ENCODE measurements at places on chromosomes 16 and 17. TPM values are rescaled to one million over a fixed set of nuclear protein-coding genes. Genes with fewer than 3 reads are reported as not detected.
A peak's percentile ranks its signal among the peaks of the same experiment; 100 is the strongest.

Gene TIGD7
- total RNA-seq, result 8.7 TPM

Gene CFAP97D1
- total RNA-seq, result 0.28 TPM

Gene CCDC200
- not detected for total RNA-seq

Gene CNEP1R1
- total RNA-seq, result 17.7 TPM

- no peak for DNase-seq
Measured at GRCh38 chr17:11049539-11049938, 191.5 kb upstream of the SHISA6 start.

DNA sequence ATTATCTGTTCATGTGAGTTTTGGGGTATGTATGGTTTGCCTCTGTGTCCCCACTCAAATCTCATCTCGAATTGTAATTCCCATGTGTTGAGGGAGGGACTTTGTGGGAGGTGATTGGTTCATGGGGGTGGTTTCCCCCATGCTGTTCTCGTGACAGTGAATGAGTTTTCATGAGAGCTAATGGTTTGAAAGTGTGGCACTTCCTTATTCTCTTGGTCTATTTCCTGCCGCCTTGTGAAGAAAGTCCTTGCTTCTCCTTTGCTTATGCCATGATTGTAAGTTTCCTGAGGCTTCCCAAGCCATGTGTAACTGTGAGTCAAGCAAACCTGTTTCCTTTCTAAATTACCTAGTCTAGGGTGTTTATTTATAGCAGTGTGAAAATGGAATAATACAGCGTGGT is 128.1 kb upstream of the HS3ST4 start:
- DNase-seq, result no peak

Gene TBC1D28
- total RNA-seq, result not detected

Gene SLC47A1
- total RNA-seq, result 1.6 TPM

DNA sequence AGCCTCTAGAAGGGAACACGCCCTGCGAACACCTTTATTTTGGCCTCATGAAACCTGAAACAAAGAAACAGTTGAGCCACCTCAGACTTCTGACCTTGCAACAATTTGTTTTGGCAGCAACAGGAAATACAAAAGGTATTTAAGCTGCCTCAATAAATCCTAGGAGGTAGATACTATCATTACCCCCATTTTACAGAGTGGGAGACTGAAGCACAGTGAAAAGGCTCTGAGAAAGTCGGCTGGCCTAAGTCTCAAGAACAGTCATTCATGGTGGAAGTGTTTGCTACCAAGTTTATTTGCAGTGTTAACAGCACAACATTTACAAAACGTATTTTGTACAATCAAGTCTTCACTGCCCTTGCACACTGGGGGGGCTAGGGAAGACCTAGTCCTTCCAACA is 19.0 kb downstream of the RND2 start:
- no peak for DNase-seq

DNA sequence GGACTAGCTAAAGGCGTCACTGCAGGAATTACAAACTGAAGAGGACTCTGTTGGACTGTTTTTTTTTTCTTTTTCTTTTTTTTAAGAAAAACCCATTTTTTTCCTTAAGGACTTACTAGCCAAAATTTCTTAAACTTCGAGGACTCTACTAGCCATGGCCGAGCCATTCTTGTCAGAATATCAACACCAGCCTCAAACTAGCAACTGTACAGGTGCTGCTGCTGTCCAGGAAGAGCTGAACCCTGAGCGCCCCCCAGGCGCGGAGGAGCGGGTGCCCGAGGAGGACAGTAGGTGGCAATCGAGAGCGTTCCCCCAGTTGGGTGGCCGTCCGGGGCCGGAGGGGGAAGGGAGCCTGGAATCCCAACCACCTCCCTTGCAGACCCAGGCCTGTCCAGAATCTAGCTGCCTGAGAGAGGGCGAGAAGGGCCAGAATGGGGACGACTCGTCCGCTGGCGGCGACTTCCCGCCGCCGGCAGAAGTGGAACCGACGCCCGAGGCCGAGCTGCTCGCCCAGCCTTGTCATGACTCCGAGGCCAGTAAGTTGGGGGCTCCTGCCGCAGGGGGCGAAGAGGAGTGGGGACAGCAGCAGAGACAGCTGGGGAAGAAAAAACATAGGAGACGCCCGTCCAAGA is 878 bp downstream of the HEXIM1 start:
- peak; percentile 96 for DNase-seq

Gene DHX58
- 6.5 TPM for total RNA-seq

Gene DHX38
- total RNA-seq, result 45.9 TPM

- DNase-seq, result no peak
Measured at GRCh38 chr16:73427164-73427563, 379.2 kb upstream of the ZFHX3 start.

GRCh38 chr17:79826204-79826680 is 13.0 kb downstream of the CBX4 start:
- no peak for DNase-seq

Gene CCL14
- 28.2 TPM for total RNA-seq

GRCh38 chr17:30429155-30429554 is 48.1 kb upstream of the GOSR1 start:
- DNase-seq, result no peak

Gene RANGRF
- 32.6 TPM for total RNA-seq

DNA sequence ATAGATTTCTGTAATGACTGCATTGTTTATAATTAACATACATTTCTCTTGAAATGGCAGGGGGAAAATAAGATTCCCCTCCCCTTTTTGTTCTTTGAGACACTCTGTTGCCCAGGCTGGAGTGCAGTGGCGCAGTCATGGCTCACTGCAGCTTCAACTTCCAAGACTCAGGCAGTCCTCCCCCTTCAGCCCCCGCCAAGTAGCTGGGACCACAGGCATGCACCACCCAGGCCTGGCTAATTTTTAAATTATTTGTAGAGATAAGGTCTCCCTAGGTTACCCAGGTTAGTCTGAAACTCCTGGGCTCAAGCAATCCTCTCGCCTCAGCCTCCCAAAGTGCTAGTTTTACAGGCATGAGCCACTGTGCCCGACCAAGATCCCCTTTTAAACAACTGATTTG is 67.7 kb downstream of the KATNIP start:
- DNase-seq, result no peak

GRCh38 chr17:60258313-60258712 is 108.5 kb downstream of the CA4 start:
- no peak for DNase-seq

DNA sequence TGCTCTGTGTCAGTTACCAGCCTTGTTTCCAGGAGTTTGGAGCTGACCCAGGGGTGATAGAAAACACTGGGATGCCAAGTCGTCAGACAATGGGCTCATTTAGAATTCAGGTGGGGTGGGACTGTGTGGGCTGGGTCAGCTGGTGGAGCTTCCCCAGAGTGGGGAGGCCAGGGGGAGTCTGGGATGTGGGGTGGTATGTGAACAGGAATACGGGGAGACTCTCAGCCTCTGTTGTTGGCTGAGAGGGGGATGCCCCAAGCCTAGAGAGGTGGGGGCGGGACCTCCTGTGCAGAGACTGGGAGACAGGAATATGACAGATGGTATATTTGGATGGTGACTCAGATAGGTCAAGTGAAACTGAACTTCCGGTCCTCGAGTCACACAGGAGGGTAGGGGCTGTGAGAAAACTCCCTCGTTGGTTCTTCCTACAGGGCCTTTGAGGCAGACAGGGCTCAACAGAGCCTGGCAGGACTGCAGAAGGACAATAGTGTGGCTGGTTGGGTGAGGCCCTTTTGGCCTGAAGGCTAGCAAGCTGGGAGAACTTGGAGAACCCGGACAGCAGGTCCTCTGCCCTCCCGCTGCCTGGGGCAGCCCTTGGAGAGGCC is 23.7 kb downstream of the CDH1 start:
- DNase-seq, result no peak

DNA sequence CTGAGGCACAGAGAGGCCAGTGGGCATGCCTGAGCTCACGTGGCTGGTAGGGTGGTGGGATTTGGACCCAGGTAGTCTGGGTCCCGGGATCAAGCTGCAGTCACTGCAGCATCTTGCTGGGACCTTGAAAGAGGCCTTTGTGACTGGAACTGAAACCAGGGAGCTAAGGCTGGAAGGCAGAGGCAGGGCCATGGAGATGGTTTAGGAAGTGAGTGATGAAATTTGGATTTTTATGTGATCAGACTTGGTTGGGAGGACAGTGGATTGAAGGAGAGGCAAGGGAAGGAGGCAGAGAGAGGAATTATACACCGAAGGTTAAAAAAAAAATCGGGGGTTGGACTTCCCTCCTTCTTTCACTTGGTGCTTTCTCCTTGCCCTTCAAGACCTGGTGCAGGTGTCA is 255.4 kb upstream of the CACNG5 start:
- DNase-seq, result no peak

GRCh38 chr16:88087517-88087877 is 136.3 kb downstream of the BANP start:
- no peak for DNase-seq

DNA sequence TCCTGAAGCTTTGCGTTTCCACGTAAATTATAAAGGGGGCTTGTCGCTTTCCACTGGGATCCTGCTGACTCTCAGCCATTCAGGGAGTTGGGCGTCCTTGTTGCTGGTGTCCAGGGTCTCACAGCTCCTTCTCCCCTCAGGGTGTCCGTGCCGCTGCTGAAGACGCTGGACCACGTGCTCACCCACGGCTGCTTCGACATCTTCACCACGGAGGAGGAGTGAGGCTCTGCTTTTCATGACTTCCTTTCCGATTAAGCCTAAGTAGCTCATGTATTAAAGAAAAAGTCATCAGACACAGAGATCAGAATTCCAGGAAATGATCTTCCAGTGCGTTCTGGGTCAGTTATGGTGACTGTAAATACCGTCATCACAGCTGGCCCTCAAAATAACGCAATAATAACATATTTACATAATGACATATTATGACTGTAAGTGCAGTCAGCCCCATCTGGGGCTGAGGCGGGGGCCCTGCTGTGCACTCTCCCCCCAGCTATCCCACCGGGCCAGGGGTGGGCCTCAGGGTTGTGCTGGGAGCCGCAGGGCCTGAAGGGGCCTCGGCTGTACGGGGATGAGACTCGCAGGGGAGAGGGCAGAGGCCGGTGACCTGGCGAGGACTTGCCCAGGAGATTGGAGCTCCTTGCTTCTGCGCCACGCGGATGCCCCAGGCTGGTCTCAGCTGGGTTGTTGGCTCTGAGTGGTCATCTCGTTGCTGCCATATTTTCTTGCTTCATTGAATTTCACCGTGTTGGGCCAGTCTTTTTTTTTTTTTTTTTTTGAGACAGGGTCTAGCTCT is 92.9 kb upstream of the ZNF750 start:
- DNase-seq, result no peak

Gene TAT
- total RNA-seq, result not detected

DNA sequence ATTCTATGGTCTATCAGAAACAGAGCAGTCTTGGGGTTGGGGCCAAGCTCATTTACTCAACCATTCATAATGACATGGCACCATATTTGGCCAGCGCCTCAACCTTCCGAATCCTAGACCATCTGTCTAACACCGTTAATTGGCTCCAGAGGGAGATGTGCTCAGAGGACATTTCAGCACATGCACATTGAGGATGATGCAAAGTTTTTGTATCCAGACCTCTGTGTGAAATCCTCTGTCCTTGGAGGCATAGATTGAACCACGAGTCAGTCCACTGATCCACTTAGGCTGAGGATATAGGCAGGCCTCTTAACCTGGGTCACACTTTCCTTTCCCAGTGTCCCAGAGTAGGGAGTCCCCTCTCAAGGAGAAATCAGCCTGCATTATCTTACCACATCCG is 85.5 kb downstream of the SHISA6 start:
- DNase-seq, result no peak

Gene TSNAXIP1
- 0.94 TPM for total RNA-seq

DNA sequence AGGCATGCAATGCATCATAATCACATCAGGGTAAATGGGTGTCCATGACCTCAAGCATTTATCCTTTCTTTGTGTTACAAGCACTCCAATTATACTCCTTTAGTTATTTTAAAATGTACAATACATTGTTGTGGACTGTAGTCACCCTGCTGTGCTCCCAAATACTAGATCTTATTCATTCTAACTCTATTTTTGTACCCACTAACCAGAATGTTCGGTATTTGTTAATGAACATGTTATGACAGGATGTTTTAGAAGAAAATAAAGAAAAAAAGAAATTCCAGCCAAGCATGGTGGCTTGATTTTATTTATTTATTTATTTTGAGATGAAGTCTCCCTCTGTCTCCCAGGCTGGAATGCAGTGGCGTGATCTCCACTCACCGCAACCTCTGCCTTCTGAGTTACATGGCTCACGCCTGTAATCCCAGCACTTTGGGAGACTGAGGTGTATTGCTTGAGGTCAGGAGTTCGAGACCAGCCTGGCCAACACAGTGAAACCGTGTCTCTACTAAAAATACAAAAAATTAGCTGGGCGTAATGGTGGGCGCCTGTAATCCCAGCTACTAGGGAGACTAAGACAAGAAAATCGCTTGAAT is 1.8 kb upstream of the NDE1 start:
- DNase-seq, result no peak

Gene CIAO2B
- 104 TPM for total RNA-seq

Gene C16orf82
- total RNA-seq, result not detected

Gene OTOP3
- not detected for total RNA-seq

Gene ABCC3
- 1.2 TPM for total RNA-seq

Gene ELAC2
- total RNA-seq, result 44.6 TPM

DNA sequence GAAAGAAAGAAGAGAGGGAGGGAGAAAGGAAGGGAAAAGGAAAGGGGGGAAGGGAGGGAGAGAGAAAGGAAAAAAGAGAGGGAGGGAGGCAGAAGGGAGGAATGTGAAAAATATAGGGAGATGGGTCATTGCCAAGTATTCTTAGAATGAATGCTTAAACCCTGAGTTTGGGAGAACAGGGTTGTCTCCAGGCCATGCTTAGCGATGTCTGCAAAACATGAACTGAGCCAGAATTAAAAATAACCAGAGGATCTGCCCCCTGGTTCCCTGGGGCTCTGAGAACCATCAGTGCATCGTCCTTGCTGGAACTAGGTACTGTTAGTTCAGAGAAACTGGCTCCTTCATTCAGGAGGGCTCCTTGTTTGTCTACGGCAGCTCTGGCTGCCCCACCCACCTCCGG is 170.4 kb downstream of the IRX5 start:
- no peak for DNase-seq

DNA sequence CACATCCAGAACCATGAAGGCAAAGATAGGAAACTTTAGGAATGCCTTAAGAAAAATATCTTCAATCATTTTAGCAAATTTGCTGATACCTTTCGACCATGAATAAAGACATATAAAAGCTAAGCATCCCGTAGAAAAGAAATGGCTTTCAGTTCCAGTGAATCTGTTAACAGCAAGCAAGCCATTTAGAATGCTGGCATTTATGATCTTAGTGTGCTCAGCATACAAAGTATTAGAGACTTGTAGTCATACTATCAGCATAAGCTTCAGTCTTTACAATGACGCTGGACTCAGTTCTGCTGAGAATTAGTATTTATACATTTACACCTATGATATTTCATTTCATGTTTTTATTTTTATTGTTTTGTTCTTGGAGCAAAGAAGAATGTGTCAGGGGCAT is 38.7 kb downstream of the VAT1L start:
- no peak for DNase-seq

Gene ABCA5
- total RNA-seq, result 19.3 TPM

GRCh38 chr17:70107904-70108565 is 33.0 kb downstream of the KCNJ16 start:
- DNase-seq, result no peak

GRCh38 chr17:15485045-15485444 is 17.6 kb upstream of the CDRT4 start:
- no peak for DNase-seq

- no peak for DNase-seq
Measured at GRCh38 chr16:80259290-80259805, 281.4 kb upstream of the DYNLRB2 start.
